ENCODE measurements at places on chromosomes 2 and 18.

DNA sequence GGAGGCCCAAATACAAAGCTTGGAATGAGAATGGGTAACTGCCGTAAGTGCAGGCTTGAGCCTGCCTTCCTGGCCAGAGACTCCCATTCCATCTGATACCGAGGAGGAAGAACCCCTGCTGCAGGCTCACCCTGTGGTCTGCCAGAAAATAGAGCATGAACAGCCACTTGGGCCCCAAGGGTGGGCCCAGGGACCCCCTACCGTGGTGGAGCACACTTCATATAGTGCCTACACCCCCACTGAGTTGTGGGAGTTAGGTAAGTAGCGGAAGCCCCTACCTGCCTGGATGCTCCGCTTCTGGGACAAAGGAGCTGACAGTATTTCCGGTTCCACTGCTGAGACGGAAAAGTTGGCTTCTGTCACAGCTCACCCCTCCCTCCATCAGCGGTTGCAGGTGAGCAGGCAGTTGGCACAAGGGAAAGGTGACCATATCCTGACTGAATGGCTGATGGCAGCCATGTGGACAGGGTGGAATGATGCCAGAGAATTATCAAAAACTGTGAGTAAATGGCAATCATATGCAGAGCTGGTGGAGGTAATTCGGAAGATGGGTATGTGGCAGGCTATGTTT lies 11.5 kb upstream of the C2orf42 start:
- no peak for DNase-seq

GRCh38 chr2:196099916-196100315 lies 31.3 kb upstream of the DNAH7 start:
- no peak for DNase-seq

GRCh38 chr2:238688193-238689153 lies 159.4 kb upstream of the TWIST2 start:
- DNase-seq = no peak

GRCh38 chr18:38174594-38174993 lies 609.0 kb upstream of the CELF4 start:
- no peak for DNase-seq

DNA sequence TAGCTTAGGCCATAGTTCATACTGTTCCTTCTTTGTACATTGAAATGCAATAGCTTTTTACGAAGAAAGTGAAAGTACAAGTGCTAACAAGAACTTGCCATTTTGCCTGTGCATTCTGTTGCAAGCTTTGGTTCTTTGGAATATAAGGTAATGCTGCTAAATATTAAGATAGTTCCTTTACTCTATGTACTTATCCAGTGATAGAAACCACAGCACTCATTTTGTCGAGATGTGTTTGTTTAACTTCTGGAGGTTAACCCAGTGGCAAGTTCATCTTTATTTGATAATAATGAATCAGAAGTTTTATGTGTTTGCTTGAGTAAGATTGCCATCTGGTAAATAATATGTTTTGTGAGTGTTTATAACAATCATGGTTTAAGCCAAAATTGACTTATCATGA lies 373.1 kb upstream of the FANCL start:
- no peak for DNase-seq

DNA sequence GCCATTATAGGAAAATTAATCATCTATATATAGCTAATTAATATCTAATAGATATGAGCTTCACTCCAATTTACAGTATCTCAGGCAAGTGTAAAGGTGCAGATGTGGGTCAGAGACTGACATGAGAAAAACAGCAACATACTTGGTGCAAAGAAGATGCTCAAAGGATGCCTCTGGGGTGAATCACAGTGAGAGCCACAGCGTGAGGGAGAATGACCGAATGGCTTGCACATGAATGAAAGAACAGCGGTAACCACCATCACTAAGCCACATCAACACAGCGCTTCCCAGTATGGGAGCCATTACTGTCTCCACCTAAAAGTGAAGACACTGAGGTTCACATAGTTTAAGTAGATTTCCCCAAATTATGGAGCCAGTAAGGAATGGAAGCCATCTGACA lies 423.4 kb upstream of the ID2 start:
- no peak for DNase-seq

Measured in CD4-positive, CD25-positive, alpha-beta regulatory T cell (primary cell).